Activated CD4-positive, alpha-beta T cell treated with anti-CD3 and anti-CD28 coated beads, Interleukin-2, amount 50 U/mL, for 24 hours (primary cell): ENCODE measurements at places on chromosomes 2 and 18.

DNA sequence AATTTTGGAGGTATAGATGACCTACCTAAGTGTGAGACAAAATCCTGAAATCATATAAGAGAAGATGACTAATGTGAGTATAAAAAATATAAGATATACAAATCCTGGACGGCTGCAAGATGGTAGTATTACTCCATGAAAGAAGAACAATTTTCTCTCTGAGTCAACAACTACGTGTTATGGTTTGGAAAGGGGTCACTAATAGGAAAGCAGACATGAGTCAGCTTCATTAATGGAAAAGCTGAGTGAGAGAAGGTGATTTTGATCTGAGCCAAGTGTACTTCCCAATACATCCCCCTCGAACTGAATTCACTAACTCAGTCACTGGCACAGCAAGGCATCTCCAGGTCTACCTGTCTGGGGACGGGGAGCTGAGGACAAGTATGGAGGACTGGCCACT, 20.1 kb upstream of the SELENOI start:
- DNase-seq, result no peak

- DNase-seq, result no peak
These were observed 3.0 kb downstream of the SPATA3 start for GRCh38 chr2:230998882-230999281.

DNA sequence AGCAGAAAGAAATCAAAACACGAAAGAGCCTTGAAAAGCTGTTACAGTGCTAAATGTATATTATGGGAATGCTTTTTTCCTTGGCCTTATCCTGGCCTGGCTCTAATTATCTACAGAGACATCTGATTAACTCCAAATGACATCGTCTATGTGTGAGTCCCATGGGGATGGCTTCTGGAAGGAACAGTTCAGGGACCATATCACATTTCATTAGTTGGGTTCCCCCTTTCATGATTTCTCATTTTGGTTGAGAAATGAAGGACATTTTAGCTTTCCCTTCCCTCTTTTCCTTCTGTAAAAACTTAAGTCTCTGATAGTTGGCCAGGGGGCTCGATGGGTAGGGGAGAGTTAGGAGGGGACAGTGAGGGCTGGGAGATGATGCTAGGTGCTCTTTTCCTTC, 116.7 kb downstream of the PRKCE start:
- DNase-seq, result no peak

DNA sequence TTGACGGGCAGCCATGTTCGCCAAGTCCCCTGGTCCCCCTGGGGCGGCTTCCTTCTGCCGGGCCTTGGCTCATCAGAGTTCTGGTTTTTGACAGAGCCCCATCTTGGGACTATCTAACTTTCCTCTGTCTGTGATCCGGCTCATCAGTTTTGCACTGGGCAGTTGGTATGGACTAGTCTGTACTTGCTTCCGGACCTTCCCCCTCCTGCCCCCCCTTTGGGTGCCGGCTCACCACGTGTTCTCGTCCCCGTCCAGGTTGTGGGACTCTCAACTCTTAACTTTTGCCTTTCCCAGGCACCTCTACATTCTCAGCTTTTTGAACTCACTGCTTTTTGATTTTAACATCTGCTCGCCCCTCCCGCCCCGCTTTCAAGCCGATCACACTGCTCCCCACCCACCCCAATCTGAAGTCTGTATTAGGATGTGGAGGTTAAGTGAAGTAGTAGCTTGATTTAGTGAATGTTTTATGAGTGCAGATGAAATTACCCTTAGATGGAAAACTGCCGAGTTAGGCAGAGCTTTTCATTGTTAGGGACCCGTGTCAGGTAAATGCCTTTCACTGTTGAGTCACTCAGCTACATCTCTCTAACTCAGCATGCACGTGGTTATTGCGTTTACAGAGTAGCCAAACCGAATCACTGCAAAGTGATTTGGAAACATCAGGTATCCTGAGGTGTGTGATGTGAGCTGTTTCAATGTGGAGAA, 874 bp downstream of the WDR43 start:
- peak; percentile 41 for DNase-seq

DNA sequence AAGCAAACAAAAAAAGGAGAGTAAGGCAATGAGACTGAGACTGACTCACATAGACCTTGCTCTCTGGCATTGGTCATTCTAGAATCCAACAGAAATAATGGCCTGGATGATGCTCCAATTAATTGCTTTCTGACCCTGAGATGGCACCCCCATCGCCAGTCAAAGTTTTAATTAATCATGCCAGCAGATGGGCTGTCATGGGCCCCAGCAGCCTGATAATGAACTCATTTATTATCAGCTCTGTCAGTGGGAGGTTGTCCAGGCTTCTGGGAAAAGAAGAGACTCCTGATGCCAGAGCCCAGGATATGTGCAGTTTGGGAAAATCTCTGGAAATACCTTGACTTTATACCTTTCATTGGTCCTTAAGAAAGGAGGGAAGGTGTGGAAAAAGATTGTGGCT, 115.2 kb downstream of the XRCC5 start:
- DNase-seq, result no peak

GRCh38 chr2:127149384-127149783, 42.4 kb upstream of the BIN1 start:
- no peak for DNase-seq

DNA sequence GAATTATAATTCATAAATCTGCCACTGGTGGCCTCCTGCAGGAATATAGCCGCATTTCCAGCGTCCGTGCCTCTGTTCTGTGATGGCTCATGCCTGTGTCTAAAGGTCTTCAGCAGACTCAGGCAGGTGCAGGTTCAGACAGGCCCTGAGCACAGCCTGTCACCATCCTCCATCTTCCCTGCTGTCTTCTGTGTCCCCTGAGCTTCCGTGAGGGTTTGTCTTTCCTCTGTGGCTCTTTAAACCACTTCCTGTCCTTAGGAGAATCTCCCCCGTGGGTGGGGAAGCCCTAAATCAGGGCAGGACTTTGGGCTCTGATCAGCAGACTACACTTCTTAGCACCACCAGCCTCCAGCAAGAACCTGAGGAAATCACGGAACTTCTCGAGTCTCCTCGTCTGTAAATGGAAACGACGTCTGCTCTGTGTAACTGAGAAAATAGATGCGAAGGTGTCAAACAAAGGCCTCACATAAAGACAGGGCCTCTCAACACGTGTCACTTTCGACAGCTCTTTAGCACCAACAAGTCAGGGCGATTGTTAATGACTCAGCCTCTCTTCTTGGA, 24.1 kb upstream of the NFATC1 start:
- DNase-seq, result no peak

DNA sequence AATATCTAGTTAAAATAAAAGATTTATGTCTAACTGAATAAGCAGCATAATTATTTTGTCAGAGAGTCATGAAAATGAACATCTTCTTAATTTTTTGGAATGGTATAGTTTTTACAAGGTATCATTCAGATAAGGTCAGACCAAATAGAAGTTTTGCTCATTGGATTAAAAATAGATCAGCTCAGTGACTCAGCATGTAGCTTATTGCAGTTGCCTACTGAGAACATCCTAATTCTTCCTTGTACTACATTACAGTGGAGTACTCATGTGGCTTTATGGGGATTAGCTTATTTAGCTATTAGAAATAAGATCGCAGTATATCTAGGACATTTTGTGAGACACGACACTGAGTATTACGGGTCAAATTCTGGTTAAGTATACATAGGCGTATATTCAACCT, 38.2 kb upstream of the PPM1B start:
- DNase-seq, result no peak

- peak; percentile 35 for DNase-seq
These were observed 10.8 kb upstream of the TAF4B start for GRCh38 chr18:26215247-26215970.
